Dermis blood vessel endothelial cell (primary cell): ENCODE measurements at places on chromosomes 2 and 18. TPM values are rescaled to one million over a fixed set of nuclear protein-coding genes. Genes with fewer than 3 reads are reported as not detected.

ZNF521 gene
- total RNA-seq = 173 and 188 TPM in 2 replicates

SLC9A2 gene
- total RNA-seq = not detected in 2 replicates

GAREM1 gene
- total RNA-seq = 0.28 and 1.4 TPM in 2 replicates

SELENOI gene
- 16.7 and 17.9 TPM in 2 replicates for total RNA-seq

CHRNG gene
- not detected in 2 replicates for total RNA-seq

MALL gene
- 39.3 and 52.5 TPM in 2 replicates for total RNA-seq

CABLES1 gene
- total RNA-seq = 38.5 and 43.3 TPM in 2 replicates

AAMP gene
- total RNA-seq = 162 and 185 TPM in 2 replicates

STPG4 gene
- total RNA-seq = 0.14 TPM in 1 of 2 replicates, not detected in the other

PPP1R1C gene
- 0.28 and 0.51 TPM in 2 replicates for total RNA-seq

HOXD13 gene
- under 0.01 TPM in 1 of 2 replicates, not detected in the other for total RNA-seq
